WTC11 (cell line): ENCODE measurements at places on chromosomes 16 and 17.
A peak's percentile ranks its signal among the peaks of the same experiment; 100 is the strongest.

GRCh38 chr17:61746248-61746985, 116.9 kb downstream of the BRIP1 start:
- DNase-seq: no peak

DNA sequence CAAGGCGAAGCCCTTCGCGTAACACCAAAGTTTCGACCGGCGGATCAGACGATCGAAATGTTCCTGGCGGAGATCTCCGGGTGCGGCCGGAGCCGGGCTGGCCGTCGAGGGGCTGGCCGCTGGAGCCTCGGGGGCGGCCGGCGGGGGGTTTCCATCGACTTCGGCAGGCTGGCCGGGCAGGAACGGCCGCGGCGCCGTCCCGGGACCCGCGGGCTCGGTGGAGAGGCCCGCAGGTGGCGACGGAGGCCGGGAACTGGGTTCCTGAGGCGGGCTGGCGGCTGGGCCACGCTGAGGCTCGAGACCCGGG, 1.1 kb downstream of the EPOP start:
- peak; percentile 36 for DNase-seq

DNA sequence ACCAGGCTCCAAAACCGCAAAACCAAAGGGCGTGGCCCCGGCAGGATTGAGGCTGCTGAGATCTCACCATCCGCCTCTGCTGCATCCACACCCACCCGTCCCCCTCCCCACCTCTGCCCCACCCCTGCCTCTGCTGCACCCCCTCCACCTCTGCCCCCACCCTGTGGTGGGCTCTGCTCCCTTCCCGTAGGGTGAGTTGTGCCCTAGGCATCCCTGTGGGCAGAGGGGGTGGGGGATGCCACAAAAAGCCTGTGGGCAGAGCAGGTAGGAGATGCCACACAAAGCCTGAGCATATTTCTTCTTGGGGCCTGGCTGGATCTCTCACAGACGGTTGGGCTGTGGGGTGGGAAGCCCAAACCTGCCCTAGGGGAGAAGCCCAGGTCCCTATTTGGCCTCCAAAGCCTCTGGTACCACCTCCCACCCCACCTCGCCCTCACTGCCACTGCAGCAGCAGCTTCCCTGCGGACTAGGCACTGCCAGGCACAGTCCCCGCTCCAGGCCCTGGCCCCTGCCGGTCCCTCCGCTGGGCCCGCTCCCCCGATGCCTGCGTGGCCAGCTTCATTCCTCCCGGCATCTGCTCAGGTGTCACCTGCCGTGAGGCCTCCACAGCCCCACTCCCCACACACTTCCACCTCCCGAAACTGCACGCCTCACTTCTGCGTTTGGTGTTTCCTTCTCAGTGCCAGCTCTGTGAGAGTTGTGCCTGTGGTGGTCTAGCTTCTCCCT, 11.3 kb upstream of the PABPN1L start:
- DNase-seq: no peak

DNA sequence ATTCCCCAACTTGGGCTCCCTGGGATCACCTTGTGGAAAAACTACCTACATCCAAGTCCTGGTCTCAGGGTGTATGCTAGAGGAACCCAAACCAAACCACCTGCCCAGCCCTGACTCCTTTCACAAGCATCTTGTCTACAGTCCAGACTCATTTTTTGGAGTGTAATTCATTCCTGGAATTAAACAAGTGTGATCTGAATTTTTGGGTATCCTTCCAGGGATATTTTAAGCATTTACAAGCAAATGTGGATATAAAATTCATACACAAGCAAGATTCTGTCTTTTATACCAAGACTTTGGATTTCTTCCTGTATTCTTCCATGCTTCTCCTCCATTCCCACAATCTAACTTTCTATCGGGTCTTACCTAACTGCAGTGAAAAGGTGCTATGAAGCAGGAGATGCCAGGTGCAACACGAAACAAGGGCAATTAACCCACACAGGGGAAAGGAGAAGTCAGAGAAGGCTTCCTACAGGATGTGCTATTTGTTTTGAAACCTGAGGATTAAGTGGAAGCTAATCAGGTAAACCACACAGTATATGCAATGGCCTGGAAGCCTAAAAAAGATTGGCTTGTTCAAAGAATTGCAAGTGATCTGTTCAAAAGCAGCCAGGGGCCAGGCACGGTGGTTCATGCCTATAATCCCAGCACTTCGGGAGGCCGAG, 417.2 kb upstream of the C16orf82 start:
- no peak for DNase-seq

DNA sequence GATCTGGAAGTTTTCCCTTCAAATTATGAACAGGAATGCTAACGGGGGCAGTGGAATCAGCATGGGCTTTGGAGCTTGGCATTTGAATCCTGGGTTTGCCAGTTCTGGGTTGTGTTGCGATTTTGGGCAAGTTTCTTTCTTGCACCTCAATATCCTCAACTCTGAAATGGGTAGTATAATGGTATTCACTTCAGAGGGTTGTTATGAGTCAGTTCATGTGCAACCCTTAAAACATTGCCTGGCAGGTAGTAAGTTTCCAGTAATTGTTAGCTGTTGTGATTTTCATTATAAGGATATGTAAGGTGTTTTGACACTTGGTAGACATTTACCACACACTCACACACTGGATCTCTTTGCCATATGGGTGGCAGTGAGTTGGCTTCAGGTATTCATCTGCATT, 33.4 kb downstream of the SNX29 start:
- DNase-seq: no peak

DNA sequence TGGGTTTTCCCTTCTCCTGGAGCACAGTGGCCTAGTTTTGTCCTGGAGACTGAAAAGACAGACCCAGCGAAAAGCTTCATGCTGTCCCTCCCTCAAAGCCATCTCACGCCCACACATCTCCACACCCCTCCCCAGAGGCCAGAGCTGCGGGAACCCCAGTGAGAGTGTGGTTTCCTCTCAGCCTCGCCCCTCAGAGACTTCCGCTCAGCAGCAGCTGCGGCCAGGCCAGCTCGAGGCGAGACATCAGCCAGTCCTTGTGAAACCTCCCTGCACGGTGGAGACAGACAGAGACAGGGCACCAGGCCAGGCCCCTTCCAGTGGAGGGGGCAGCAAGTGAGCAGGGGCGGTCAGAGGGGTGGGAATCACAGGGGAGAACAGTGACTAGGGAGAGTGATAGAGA, 77.0 kb upstream of the TNRC6C start:
- DNase-seq: no peak

DNA sequence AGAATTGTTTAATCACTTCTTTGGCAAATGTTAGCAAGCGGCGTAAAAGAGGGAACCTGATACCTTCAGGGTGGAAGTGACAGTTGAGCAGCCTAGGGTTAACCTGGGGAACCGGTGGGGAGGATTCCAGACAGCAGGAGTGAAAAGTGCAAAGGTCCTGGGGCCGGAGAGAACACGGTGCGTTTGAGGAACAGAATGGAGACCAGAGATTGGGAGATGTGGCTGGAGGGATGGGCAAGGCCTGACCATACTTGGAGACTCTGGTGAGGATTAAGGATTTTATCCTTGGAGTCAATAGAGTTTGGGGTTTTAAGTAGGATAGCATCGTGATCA, 2.3 kb upstream of the ZNF500 start:
- DNase-seq: no peak

DNA sequence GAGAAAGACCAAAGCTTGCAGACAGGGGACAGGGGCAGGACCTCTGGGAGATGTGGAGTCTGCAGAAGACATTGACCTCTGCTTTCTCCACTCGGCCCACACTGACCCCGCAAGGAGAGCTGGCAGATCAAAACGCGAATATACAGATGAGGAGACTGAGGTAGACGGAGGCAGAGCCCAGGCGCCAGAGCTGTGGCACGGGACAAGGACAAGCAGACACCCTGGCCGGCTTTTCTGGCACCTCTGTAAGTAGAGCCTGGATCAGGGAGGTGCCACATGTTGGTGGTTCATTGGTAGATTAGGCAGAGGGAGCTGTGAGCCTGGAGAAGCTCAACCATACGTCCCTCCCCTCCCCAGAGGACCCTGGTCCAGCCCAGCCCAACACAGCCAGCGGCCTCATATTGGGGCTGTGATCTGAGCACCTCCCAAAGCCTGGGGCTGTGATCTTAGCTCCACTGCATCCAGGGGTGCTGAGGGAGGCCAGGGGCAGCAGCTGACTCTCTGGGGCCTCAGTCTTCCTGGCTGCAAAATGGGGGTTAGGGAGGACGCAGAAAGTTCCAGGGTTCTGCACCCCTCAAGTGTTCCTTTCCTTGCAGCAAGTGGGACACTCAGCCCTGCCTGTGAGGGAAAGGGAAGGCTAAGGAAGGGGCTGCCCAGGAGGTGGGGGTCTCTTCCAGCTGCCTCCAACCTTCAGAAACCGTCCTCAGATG, 4.0 kb downstream of the NATD1 start:
- no peak for DNase-seq

GRCh38 chr17:69485901-69486643, 71.6 kb downstream of the MAP2K6 start:
- DNase-seq: no peak

- DNase-seq: no peak
These were observed 40.5 kb downstream of the ABHD15 start for GRCh38 chr17:29526322-29526721.

DNA sequence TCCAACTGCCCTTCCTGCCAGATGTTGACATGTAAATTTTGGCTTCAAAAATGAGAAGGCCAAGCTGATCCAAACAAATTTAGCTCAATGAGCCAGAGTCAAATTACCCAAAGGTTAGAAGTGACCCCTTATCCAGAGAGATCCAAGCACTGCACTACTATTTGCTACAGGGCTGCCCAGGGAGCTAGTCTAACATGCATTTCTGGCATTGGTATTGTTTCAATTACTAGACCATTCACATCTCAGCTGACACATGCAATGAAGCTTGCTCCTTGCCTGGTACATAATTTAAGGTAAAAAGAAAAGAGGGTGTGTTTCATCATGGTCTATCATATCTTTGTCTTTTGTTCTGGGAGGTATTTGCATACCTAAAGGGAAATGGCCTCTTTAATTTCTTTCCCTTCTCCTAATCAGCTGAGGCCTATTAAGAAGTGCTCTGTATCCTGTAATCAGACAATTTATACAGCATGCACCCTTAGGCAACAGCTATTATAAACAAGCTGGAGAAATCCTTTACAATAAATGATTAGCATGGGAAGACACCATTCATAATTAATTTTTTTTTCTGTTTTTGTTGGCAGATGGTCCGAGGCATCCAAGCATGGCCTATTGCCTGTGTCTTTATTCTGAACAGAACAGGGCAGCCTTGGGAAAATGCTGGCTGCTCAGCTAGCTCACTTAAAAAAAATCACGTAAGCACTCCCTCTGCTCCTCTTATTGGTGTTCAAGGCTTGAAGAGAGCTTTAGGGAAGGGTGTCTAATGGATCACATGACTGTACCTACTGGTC, 161.5 kb upstream of the SALL1 start:
- no peak for DNase-seq

- no peak for DNase-seq
These were observed 931 bp upstream of the WIPF2 start for GRCh38 chr17:40218006-40218739.

DNA sequence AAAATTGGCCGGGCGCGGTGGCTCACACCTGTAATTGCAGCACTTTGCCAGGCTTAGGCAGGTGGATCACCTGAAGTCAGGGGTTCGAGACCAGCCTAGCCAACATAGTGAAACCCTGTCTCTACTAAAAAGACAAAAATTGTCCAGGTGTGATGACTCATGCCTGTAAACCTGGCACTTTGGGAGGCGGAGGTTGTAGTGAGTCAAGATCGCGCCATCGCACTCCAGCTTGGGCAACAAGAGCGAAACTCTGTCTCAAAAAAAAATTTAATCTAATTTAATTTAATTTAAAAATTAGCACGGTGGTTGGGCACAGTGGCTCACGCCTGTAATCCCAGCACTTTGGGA, 1.6 kb upstream of the HBQ1 start:
- DNase-seq: no peak

- DNase-seq: no peak
These were observed 89.5 kb upstream of the TOB1 start for GRCh38 chr17:50955667-50956120.

- no peak for DNase-seq
These were observed 610.7 kb downstream of the TMEM114 start for GRCh38 chr16:7979448-7980132.

DNA sequence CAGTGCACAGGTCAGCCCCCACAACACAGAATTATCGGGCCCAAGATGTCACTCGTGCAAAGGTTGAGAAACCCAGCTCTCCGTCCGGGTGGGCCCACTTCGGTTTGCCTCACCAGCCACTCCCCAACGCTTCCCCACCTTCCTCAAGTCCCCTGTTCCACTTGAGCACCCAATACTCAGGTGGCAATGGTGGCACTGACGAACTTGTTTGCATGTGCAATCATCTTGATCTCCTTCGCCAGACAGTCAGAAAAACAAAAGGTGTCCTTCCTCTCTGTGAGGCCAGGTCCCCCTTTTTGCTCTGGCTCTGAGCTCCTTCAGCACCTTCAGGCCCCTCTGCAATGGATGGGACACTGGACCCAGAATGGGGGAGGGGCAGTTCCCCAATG, 3.7 kb downstream of the GGA2 start:
- no peak for DNase-seq

DNA sequence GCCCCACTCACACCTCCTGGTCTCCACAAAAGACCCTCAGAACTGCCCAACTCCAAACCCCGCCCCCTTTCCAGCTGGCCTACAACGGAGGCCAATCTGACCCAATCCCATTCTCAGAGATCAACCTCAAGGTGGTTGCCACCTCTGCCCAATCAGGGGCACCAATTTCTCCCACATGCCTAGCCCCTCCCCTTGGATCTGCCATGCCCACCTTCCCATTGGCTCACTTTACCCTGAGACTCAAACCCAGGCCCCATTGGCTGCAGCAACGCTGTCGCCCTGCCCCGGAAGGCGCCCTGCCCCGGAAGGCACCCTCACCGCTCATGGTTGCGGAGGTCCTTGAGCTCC, 10.6 kb downstream of the ZNF668 start:
- no peak for DNase-seq

DNA sequence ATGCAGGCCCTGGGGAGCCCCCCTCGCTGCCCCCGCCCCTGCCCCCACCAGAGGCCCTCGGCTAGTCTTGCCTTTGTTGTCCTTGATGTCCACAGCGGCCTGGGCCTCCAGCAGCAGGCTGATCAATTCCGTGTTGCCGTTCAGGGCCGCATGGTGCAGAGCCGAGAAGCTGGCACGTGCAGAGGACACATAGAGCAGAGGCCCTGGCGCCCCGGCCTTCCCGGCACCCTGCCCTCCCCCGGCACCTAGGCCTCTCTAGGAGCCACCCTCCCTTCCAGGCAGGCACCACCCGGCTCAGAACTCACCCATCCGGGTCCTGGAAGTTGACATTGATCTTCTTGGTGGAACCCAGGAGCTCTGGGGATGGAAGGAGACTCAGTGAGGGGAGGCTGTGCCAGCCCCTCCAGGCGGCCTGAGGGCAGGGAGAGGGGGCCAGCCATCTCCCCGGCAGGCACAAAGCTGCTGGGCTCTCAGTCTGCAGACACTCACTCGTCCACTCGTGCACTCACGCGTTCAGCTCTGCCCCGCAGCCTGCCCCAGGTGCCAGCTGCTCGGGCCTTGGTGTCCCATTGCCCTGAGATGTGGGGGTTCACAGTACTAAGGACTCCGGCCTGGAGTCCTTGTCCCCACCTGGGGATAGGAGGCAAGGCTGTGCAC, 6.3 kb downstream of the CASKIN1 start:
- no peak for DNase-seq
